H1 (cell line): ENCODE measurements at places on chromosomes 16 and 17. TPM values are rescaled to one million over a fixed set of nuclear protein-coding genes. Genes with fewer than 3 reads are reported as not detected.
A peak's percentile ranks its signal among the peaks of the same experiment; 100 is the strongest.

GRCh38 chr17:50205963-50206505 lies 4.6 kb upstream of the COL1A1 start:
- H3K27me3 ChIP-seq = peaks cover 16% of the 10 kb centered on the region
- H3K4me3 ChIP-seq = no peak overlapping the region
- H3K36me3 ChIP-seq = no peaks in the 10 kb centered on the region
- DNase-seq = peak; percentile 37

Gene CCL1
- total RNA-seq = not detected in 2 replicates

GRCh38 chr17:81020443-81020766 lies 14.5 kb upstream of the BAIAP2 start:
- no peaks in the 10 kb centered on the region for H3K36me3 ChIP-seq
- H3K4me3 ChIP-seq = no peak overlapping the region
- H3K27ac ChIP-seq = no peak overlapping the region

DNA sequence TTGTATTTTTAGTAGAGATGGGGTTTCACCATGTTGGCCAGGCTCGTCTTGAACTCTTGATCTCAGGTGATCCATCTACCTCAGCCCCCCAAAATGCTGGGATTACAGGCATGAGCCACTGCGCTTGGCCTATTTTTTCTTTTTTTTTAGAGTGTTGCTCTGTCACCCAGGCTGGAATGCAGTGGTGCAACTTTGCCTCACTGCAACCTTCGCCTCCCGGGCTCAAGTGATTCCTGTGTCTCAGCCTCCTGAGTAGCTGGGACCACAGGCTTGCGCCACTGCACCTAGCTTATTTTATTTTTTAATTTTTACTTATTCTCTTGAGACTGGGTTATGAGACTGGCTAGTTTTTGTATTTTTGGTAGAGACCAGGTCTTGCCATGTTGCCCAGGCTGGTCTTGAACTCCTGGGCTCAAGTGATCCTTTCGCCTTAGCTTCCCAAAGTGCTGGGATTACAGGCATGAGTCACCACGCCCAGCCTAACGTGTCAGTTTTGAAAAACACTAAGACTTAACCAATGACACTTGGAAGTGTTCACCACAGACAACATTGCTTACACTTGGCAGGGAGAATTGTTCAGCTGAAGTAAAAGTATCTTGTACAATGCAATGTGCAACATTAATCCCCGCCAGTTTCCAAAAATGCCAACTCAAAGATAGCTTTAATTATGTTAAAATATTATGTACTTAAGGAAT lies 26.9 kb downstream of the ATAD5 start:
- H3K27me3 ChIP-seq = no peaks in the 10 kb centered on the region
- no peak overlapping the region for H3K4me3 ChIP-seq
- peaks cover 42% of the 10 kb centered on the region for H3K36me3 ChIP-seq
- H3K27ac ChIP-seq = no peak overlapping the region
- no peak for DNase-seq

Gene HSD11B2
- 25.9 and 28.7 TPM in 2 replicates for total RNA-seq

GRCh38 chr16:70696952-70697593 lies 11.2 kb upstream of the MTSS2 start:
- H3K36me3 ChIP-seq = no peaks in the 10 kb centered on the region
- no peak overlapping the region for H3K27ac ChIP-seq
- H3K4me1 ChIP-seq = peaks cover 5% of the 10 kb centered on the region
- H3K27me3 ChIP-seq = no peaks in the 10 kb centered on the region
- no peak overlapping the region for H3K4me3 ChIP-seq

- peaks cover 23% of the 10 kb centered on the region; the same call in 1 of the 2 replicates for H3K36me3 ChIP-seq
- DNase-seq = no peak
- H3K27ac ChIP-seq = no peak overlapping the region
- no peak overlapping the region for H3K4me3 ChIP-seq
- H3K27me3 ChIP-seq = no peaks in the 10 kb centered on the region
Measured at GRCh38 chr16:87834668-87835473, 34.4 kb downstream of the SLC7A5 start.

DNA sequence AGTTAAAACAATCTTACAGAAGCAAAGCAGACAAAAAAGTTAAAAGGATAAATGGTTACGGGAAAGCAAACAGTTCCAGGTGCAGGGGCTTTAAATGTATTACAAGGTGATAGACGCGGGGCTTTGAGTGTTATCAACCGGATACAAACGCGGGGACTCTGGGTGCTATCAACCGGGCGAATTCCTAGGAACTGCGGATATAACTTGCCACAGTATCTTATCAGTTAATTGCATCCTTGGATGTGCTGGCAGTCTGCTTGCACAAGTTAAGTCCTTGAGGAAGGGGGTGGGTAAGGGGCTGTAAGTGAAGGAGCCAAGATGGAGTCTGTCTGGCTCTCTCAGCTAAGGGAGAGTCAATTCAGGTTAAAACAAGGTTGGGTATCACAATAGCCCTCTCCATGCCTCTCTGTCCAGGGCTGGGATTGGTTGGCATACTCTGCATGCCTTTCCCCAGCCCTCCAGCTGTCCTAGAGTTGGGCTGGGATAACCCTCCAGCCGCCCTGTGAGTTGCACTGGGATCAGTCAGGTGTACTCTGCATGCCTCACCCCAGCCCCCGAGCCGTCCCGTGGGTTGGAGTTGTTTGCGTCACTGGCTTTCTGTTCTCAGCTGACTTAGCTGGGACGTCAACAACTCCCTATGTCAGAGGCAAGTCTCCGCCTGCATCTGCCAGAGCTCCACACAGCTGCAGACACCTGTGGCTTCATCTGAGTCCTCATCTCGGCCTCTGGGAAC lies 40.9 kb downstream of the TMEM235 start:
- H3K27ac ChIP-seq = no peak overlapping the region; the same call in 1 of the 2 replicates
- H3K4me1 ChIP-seq = peaks cover 38% of the 10 kb centered on the region
- no peaks in the 10 kb centered on the region for H3K36me3 ChIP-seq

GRCh38 chr17:73069164-73069770 lies 23.2 kb downstream of the SLC39A11 start:
- H3K36me3 ChIP-seq = no peaks in the 10 kb centered on the region
- H3K4me3 ChIP-seq = no peak overlapping the region
- H3K27ac ChIP-seq = no peak overlapping the region
- H3K4me1 ChIP-seq = no peaks in the 10 kb centered on the region
- no peaks in the 10 kb centered on the region for H3K27me3 ChIP-seq

DNA sequence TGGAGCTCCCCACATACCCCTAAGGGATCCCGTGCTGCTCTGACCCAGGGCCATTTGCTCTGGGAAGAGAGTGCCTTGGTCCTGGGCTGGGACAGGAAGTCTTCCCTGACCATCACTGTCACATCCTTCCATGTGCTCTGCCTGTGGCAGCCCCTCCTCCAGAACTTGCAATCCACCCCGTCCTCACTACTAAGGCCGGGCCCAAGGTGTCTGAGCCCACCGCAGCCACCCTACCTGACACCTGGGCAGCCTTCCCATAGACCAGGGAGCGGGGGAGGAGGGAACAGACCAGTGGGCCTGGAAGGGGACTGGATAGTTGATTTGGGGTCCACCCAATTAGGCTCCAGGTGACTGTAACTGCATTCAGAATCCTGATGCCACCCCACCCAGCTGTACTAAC lies 117.5 kb upstream of the CRHR1 start:
- no peaks in the 10 kb centered on the region; the same call in 1 of the 2 replicates for H3K27me3 ChIP-seq
- no peak overlapping the region for H3K4me3 ChIP-seq
- H3K27ac ChIP-seq = no peak overlapping the region
- H3K36me3 ChIP-seq = no peaks in the 10 kb centered on the region
- no peak for DNase-seq
- no peaks in the 10 kb centered on the region for H3K4me1 ChIP-seq

DNA sequence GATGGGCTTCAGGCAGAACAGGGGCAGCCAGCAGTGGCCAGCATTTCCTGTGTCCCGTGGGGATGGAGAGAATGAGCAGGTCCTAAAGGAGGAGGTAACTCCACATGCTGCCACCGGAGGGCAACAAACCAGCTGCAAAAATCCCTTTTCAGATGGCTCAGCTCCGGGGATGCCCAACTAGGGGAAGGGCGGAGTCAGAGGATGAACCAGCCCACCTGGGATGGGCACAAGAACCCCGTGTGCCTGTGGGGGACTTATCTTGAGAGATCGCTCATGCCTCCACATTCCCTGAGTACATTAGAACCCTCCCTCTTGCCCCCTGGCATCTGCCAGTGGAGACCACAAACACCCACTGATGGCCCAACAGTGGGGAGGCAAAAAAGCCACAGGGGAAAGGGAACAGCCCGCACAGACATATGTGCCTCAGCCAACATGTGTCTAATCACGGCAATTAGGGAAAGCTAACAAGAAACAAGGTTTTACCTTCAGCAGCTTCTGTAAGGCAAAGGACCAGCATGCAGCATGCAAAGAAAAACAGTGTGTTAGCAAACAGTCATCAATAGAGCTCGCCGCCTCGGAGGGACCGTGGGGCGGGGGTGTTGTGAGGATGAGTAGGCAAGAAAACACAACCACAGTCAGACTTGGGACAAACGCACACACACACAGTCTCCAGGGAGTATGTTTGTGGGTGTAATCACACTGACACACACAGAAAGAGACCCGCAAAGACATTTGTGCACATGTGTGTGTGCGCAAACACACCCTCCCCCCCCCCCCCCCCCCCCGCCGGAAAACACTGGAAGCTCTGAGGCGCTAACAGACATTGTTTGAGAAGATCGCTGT lies 64.0 kb downstream of the MYO18A start:
- no peaks in the 10 kb centered on the region for H3K36me3 ChIP-seq
- no peaks in the 10 kb centered on the region for H3K27me3 ChIP-seq
- peak; percentile 70 for DNase-seq
- H3K4me3 ChIP-seq = no peak overlapping the region
- peaks cover 8% of the 10 kb centered on the region for H3K4me1 ChIP-seq
- no peak overlapping the region for H3K27ac ChIP-seq

DNA sequence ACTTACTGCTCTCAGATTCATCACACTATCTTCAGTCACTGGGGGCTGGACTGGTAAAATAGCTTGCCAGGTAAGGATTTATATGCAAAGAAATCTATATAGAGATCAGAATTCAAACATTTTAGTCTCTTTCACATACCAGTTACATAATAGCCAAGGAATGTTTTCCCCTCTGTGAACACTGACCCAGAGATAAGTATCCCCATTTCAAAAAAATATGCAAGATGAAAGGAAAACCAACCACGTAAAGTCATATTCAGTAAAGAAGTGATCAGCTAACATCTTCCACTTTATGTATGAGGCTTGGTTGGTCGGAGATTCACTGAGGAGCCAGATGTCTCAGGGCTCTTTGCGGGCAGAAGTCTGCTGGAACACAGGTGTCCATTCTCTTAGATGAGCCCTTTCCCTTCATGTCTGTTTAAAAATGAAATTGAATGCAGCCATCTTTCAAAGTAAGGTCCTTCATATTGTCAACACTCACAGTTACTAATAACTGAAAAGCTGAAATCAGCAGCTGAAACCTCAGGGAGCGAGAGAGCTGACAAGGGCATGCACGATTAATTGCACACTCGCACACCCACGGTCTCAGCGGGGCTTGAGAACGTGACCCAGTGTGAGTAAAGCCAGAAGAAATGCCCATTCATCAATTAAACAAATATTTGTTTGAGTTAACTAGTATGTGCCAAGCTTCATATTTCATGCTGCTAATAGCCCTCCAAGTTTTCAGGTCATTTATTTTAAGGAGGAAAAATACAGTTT lies 161.2 kb downstream of the MRTFB start:
- H3K36me3 ChIP-seq = 0 out of 2 replicates have a peak, but pooled peaks cover 2% of the 10 kb centered on the region
- no peak overlapping the region for H3K27ac ChIP-seq
- no peaks in the 10 kb centered on the region for H3K4me1 ChIP-seq

GRCh38 chr16:27325736-27326135 lies 12.0 kb downstream of the IL4R start:
- H3K4me3 ChIP-seq = no peak overlapping the region
- H3K27me3 ChIP-seq = no peaks in the 10 kb centered on the region
- no peak for DNase-seq
- H3K36me3 ChIP-seq = no peaks in the 10 kb centered on the region
- H3K27ac ChIP-seq = no peak overlapping the region
- peaks cover 29% of the 10 kb centered on the region for H3K4me1 ChIP-seq

Gene TPSG1
- not detected in 2 replicates for total RNA-seq

- no peaks in the 10 kb centered on the region for H3K27me3 ChIP-seq
- no peaks in the 10 kb centered on the region for H3K36me3 ChIP-seq
- no peak overlapping the region for H3K4me3 ChIP-seq
- no peak overlapping the region for H3K27ac ChIP-seq
- DNase-seq = no peak
Measured at GRCh38 chr16:84459533-84459894, 44.9 kb downstream of the MEAK7 start.

GRCh38 chr17:49741692-49742076 lies 22.2 kb downstream of the FAM117A start:
- no peaks in the 10 kb centered on the region for H3K27me3 ChIP-seq
- no peak overlapping the region for H3K4me3 ChIP-seq
- DNase-seq = no peak
- no peaks in the 10 kb centered on the region for H3K36me3 ChIP-seq

DNA sequence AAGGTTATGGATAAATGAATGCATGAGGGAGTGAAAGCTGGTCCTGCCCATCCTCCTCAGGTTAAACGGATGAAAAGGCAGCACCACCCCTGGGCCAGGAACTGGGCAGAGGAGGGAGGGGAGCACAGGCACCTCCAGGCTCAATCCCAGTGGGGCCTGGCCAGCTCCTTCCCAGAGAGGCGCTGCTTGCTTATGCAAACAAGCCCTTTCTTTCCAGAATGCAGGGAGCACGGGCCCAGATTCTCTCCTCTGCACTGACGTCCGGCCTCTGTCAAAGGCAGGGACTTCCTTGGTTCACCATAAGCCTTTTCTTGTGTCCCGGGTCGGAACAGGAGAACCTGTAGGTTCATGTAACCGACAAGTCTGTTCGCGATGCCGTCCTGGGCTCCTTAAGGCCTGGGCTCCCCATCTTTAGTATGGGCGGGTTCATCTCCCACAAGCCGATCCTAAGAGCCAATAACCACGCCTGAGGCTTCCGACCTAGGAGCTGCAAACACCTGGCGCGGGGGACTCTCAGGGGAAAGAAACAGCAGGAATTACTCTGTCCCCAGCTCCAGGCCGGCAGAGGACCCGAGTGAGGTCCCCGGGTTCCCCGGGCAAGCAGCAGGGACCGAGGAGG lies 16.3 kb downstream of the ENPP7 start:
- no peaks in the 10 kb centered on the region for H3K36me3 ChIP-seq
- peaks cover 10% of the 10 kb centered on the region for H3K4me1 ChIP-seq
- H3K27me3 ChIP-seq = peaks cover 39% of the 10 kb centered on the region
- no peak overlapping the region for H3K4me3 ChIP-seq
- peak; percentile 74 for DNase-seq

Gene PPP1R1B
- 9.4 and 10.7 TPM in 2 replicates for total RNA-seq

Gene TBX6
- 2.3 and 2.8 TPM in 2 replicates for total RNA-seq

DNA sequence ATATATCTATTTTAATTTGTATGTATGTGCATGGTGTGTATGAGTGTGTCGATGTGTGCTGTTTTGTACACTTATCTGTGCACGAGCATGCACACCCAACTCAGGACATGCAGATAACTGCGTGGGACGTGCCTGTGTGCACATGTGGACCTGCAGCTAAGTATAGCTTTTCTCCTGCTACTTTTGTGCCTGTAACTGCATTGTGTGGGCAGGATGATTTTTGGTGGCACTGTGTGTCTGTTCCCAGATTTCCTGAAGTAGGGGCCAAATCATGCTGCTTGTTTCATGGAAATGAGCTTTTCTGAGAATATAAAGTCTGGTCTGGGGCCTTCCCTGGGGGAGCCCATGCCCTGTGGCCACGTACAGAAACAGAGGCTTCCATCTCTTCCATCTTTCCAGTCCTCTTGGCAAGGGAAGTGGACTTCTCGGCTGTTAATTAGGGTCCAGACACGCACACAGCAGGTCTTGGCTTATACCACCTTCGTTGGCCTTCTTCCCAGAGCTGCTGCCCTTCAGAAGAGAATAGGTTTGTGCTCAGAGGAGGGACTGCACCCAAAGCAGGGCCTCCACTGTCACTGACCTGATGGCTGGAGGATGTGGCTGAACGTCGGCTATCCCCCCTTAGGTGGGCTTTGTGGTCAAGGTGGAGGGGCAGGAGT lies 30.2 kb downstream of the SPNS3 start:
- no peak for DNase-seq
- no peak overlapping the region for H3K27ac ChIP-seq
- H3K27me3 ChIP-seq = no peaks in the 10 kb centered on the region
- H3K4me1 ChIP-seq = no peaks in the 10 kb centered on the region
